ENCODE measurements at places on chromosomes 3 and 15.

GRCh38 chr3:35505181-35505580 is 134.1 kb upstream of the ARPP21 start:
- no peak for DNase-seq

GRCh38 chr3:123488645-123489347 is 39.9 kb upstream of the ADCY5 start:
- no peak for DNase-seq

- DNase-seq = no peak
These were observed 21.2 kb upstream of the IGF2BP2 start for GRCh38 chr3:185846037-185846436.

GRCh38 chr3:46703013-46703520 is 1.9 kb downstream of the TMIE start:
- no peak for DNase-seq

DNA sequence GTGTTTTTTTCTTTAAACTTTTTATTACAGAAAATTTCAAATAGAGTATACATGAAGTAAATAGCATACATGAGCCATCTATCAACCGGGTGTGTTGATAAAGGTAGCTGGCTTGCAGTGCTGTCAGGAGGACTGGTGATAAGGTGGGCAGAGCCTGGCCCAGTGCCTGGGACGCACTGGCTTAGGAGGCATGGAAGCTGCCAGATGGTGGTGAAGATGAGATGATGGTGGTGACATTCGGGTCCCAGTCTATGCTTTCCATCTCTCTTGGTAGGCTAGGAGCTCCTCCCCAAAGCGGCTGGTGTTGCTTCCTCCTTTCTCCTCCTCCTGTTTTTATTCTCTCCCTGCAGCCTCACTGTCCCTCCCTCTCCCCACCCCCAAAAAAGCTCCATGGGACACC is 101.7 kb downstream of the ADCY5 start:
- no peak for DNase-seq

GRCh38 chr3:78497021-78497420 is 1270.8 kb downstream of the ROBO1 start:
- DNase-seq = no peak
